Stimulated activated CD4-positive, alpha-beta T cell treated with anti-CD3 and anti-CD28 coated beads, Interleukin-4, amount 100 ng/mL, for 4 hours (primary cell): ENCODE measurements at places on chromosomes 7 and 10.

- no peak for DNase-seq
Observed at GRCh38 chr7:15609287-15609686, 47.5 kb upstream of the AGMO start.

DNA sequence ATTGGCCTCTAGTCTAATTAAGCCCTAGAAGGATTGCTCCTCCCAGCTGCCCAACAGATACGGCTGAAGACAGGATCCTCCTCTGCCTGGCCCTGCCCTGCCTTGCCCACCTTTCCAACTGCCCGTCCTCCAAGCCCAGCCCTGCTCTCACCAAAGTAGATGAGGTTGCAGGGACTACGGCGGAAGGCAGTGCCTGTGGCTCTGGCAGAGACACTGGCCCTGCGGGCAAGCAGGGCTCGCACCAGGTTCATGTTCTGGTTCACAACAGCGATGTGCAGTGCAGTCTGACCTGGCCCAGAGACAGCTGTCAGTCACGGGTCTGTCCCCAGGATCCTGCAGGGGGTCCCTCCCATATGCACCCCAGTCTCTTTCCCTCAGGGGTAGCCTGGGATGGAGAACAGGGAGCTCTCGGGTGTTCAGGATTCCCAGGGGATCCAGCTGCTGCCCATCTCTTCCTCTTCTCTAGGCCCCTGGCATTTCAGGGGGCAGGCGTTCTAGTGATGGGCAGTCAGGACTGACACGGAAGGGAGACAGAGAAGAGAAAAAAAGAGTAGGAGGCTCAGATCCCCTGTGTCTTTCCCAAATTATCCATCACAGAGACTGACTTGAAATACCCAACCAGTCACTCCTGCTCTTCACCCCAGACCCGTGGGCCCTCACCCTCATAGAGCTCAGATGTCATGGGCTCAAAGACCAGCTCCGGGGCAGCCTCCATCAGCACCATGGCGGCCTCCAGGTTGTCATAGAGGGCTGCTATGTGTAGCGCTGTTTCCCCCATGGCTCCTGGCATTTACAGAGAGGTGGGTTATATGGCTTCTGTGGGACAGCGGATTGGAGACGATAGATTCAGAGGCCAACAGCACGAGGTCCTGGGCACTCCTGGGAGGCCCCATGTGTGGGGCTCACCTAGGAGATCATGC is 8.3 kb downstream of the TRPV6 start:
- DNase-seq = no peak

GRCh38 chr7:25820432-25821040 is 331.5 kb upstream of the NFE2L3 start:
- no peak for DNase-seq

GRCh38 chr10:86716466-86716865 is 40.0 kb upstream of the BMPR1A start:
- DNase-seq = no peak

GRCh38 chr10:44978570-44979280 is at the start of gene DEPP1:
DEPP1 (minus strand) TSS chr10:44978809; CDS start chr10:44978030, 779 bp downstream.
- DNase-seq = no peak

- no peak for DNase-seq
Observed at GRCh38 chr10:60566096-60566495, 176.4 kb upstream of the ANK3 start.

DNA sequence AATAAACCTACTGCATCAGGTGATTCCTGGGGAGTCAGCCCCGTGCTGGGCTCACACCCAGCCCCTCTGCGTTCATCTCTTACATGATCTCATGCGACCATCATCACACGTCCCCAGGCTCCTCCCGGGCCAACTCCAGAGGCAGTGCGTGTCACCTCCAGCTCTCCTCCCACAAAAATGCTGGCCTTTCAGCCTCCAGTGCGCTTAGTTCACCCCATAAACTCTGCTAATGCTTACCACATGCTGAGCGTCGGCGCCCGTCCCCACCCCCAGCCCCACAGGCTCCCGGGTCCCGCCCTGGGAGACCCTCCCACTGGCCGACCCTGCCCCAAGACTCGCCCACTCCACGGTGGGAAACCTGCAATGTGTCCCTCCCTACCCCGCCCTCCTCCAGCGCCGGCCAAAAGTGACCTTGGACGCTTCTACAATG is 816 bp upstream of the SDK1 start:
- no peak for DNase-seq

DNA sequence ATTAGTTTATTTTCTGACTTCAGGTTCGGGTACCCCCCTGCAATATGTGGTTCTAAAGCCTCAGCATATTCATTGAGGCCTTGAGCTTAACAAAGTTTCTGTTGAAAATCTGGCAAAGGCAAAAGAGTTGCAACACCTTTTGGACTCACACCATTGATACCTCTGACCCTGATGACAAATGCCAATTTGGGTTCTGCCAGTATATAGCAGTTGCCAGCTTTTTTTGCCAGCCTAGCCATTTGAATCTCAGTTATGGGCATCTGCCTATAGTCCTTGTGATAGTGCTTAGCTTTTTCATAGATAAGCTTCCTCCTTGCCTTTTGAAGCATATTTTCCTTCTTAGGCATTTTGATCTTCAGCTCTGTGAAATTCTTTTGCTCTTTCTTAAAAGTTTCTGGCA is 31.9 kb downstream of the LIPJ start:
- no peak for DNase-seq

DNA sequence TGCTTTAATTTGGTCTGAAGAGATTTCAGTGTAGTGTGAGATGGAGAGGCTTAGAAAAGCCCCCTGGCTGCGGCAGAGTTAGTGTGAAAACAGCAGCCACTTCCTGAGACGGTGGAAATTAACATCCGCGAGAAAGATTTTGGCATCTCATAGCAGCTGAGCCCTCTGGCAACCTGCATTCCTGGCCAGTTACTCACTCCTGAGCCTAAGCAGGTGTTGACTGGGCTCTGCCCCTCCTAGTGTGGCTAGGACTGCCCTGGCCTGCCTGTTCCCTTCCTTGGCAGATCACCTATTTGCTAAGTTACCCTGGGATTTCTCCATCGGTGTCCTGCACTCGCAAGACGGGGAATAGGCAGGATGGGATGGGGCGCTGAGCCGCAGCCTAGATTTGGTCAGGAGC is 57.6 kb upstream of the LMTK2 start:
- DNase-seq = no peak

GRCh38 chr7:36999626-37000485 is 275.6 kb upstream of the AOAH start:
- no peak for DNase-seq

DNA sequence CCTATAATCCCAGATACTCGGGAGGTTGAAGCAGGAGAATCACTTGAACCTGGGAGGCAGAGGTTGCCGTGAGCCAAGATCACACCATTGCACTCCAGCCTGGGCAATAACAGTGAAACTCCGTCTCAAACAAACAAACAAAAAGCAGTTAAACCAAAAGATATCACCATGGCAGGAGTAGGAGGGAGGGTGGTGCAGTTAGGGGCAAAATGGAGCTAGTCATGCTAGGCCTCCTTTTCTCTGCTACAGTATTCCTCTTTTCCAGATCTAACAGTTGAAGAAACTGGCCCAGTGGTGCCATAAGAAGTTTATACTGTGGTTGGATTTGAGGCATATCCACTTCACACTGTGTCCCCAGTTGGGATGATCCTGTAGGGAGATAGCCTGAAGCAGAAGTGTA is 261.6 kb downstream of the SKIDA1 start:
- DNase-seq = no peak

DNA sequence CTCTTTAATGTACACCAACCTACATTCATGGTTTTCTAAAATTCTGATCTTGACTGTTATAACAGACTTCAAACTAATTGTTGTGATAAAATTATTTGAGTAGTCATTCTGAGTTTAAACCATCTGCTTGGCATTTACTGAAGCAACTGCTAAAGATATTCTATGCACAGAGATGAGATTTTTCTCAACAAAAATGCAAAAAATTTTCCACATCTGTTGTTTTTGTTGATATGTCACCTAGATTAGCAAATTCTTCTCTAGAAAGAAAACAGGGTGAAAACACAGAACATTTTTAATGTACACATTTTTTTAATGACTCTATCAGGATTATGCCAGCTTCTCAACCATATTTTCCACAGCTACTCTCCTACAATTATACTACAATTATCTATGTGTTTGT is 42.7 kb downstream of the ARHGAP12 start:
- DNase-seq = no peak

DNA sequence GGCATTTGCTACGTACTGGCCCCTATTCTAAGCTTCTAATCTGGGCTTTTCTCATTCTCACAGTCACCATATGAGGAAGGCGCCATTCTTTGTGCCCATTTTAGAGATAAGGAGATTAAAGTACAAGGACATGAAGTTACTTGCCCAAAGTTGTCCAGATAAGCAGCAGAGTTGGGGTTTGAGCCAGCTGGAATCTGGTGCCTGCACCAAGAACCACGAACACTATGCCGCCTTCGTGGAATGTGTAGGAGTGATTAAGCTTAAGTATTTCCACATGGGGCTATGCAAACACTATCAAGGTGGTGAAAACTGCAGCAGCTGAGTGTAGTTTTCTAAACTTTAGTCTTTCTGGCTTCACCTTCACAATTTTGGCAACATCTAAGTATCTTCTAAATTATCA is 342.7 kb upstream of the ETV1 start:
- DNase-seq = no peak

DNA sequence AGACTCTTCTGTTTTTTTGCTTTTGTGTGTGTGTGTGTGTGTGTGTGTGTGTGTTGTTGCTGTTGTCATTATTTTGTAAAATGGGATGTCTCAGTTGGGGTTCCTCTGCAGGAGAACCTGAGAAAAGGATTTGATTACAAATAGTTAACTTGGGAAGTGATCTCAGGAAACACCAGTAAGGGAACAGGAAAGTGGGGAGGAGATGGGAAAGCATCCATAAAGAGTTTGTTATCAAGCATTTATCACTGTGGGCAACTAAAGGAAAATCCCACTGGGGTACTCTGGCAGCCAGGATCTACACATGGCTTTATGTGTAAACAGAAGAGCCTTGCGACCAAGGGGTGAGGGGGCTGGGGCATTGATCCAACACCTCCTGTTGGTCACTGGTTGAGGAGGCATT is 485.4 kb downstream of the KCNMA1 start:
- no peak for DNase-seq

DNA sequence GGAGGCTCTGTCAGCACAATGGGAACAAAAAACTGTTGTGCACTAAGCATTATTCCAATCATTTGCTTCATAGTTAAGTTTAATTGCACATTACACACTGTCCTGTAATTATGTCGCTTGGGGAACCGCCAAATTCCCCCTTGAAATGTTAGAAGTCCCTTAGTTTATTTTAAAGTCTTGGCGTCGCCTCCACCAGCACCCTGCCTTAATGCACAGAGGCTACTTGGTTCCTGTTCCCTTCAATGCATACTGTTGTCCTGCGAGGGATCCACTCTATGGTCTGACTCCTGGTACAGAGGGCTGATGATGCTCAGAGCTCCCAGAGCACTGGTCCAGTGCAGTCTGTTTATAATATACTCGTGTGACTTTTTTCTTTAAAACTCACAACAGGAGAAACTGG is 330.7 kb downstream of the ELMO1 start:
- DNase-seq = no peak

DNA sequence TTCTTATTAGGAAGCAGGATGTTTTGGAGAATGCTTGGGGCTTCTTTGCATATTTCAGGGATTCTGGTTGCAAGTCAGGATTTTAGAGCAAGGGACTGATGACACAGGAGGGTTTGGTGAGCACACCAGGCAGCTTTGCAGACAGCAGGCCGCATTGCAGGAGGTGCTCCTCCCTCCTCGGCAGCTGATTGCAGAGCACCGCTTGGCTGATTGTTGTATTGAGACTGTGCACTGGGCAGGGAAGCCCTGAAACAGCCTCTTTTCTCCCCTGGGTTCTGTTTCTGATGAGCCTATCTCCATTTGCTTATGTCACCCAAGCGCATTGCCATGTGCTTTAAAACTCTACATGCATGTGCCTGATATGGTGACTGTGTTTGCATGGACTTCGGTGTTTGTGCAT is 769.6 kb downstream of the GRID1 start:
- DNase-seq = no peak

- no peak for DNase-seq
Observed at GRCh38 chr10:22764639-22765038, 50.3 kb upstream of the PIP4K2A start.
